ENCODE measurements at places on chromosomes 2 and 18.

GRCh38 chr2:129318581-129319421 lies 660.7 kb upstream of the RAB6C start:
- no peak for DNase-seq

DNA sequence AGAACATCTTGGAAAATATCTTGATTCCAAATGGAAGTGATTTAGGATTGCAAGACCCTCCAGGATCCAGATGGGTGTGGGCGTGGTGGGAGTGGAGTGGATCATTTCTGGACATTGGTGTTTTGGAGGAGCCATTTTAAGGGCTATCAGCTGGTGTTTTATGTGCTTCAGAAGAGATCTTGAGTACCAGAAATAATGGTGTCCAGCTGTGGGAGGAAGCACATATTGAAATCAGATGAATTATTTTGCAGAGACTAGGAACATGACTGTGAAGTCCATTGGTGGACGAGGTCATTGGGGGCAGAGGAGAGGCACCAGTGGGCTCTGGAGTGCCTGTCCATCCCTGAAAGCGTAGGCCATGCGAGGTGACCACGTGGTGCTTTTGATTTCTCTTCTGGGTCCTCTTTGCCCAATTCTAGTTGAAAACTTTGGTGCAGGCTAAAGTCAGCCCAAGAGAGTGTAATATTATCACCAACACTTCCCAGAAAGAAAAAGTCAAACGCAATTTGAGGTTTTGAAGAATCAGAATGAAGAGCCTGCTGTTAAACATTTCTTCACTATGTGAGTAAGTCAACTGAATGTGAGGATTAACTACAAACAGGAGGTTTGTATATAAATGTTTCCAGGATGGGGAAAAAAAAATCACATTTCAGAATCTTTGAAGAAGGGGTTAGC lies 31.6 kb downstream of the RNF144A start:
- no peak for DNase-seq

GRCh38 chr2:201618744-201619662 lies 24.3 kb downstream of the TMEM237 start:
- DNase-seq = no peak

DNA sequence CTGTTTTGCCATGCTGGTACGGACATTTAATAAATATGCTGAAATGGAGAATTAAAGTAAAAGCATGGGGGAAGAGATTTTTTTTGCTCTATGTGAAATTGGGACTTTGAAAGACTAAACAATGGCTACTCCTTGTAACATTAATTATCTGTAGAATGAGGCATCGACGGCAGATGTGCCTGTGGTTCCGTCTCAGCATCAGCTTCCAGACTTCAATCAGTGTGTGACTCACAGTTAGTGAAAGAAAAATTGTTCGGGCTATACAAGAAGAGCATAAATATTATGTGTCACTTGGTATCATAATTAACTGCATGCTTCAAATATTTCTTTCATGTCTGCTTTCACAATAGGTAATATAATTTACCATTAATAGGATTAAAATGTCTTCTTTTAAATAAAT lies 117.0 kb upstream of the SMIM21 start:
- DNase-seq = no peak

GRCh38 chr2:47602996-47603395 lies 179.9 kb upstream of the MSH6 start:
- no peak for DNase-seq

- no peak for DNase-seq
Observed at GRCh38 chr2:173415431-173416381, 61.0 kb downstream of the CDCA7 start.

DNA sequence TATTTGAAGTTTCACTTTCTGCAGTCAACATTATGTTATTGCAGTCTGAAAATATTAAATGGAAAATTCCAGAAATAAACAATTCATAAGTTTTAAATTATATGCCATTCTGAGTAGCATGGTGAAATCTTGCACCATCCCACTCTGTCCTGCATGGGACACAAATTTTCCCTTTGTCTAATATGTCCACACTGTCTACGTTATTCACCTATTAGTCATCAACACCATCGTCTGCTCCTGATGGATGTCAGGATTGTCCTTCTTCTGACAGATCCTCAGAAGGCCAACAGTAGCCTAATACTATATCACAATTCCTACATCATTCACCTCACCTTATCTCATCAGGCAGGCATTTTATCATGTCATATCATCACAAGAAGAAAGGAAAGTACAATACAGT lies 163.1 kb downstream of the TXNL1 start:
- no peak for DNase-seq

DNA sequence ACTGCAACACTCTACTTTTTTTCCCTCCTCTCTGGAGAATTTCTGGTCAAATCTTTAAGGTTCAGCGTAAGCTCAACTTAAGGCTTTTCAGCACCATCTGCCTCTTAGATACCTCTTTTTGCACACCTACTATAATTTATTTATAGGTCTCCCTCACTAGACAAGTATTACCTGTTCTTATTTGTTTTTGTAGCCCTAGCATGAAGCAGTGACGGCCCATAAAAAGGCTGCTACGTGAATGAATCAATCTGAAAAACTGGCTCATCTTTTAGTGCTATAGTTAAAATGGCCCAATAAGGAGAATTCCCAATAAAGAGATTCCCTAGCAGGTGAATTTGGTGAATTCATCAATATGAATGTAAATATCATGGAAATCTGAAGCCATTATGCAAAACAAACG lies 6.5 kb downstream of the RNF149 start:
- DNase-seq = no peak

DNA sequence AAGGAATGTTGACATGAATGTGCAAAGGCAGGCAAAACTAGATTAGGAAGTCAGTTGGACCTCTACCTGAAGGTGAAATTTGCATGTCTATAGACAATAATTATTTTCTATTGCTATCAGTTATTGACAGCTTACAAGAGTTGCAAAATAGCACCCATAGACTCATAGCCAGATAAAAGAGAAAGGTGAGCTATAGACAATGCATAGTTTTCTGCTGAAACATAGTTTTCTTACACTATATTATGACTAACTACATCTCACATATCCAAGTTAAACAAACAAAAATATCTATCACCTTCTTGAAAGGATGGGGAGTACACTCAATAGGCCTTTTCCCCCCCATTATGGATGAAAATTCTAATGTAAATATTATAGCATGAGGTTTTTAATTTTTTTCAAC lies 305.0 kb downstream of the PTH2R start:
- DNase-seq = no peak

- DNase-seq = no peak
Observed at GRCh38 chr18:2415656-2416055, 155.6 kb downstream of the METTL4 start.

- no peak for DNase-seq
Observed at GRCh38 chr2:127663566-127664064, 11.7 kb downstream of the LIMS2 start.

DNA sequence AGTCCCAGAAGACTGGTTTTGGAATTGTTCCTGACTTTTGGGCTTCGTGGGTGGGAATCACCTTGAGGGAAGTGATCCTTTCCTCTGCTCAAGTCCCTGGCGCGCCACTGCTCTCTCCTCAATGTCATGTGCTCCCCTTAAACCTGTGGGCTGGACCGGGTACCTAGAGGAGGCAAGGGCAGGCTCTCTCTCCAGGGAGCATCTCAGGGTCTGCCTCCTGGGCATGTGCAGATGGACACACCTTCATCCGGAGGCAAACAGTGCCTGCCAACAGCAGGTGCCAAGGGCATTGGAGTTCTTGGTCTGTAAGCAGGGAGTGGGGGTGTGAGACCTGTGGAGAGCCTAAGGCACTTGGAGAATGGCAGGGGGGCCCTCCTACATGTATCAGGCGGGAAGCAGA lies 142.6 kb downstream of the INHBB start:
- DNase-seq = no peak

- DNase-seq = no peak
Observed at GRCh38 chr18:38982072-38982471, 1416.5 kb upstream of the CELF4 start.

DNA sequence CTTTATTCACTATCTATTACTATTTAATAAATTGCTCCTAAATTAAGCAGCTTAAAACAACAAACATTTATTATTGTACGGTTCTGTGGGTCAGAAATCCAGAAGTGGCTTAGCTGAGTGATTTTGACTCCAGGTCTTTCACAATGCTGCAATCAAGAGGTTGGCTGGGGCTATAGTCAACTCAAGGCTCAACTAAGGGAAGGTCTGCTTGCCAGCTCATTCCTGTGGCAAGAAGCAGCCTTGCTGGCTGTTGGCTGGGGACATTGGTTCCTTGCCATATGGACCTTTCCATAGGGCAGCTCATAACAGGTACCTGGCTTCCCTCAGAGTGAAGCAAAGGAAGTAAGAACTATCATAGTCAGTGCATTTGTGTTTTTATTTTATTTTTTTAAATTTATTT lies 5.0 kb upstream of the MRPL19 start:
- DNase-seq = no peak

Measured in stimulated activated CD4-positive, alpha-beta T cell treated with anti-CD3 and anti-CD28 coated beads, TNF-alpha, amount 100 ng/mL, for 24 hours (primary cell).